Right cardiac atrium (tissue), 5 donors: ENCODE measurements at places on chromosomes 16 and 17. TPM values are rescaled to one million over a fixed set of nuclear protein-coding genes. Genes with fewer than 3 reads are reported as not detected.

Gene CX3CL1
- polyA plus RNA-seq, result 22.9 TPM

Gene CCDC200
- polyA plus RNA-seq, result 0.16 TPM

Gene CES1
- 59.6 TPM for polyA plus RNA-seq

Gene ATP2A1
- 0.11 TPM for polyA plus RNA-seq

Gene C1QTNF8
- polyA plus RNA-seq, result 0.05 TPM

Gene PABPN1L
- polyA plus RNA-seq, result not detected

- DNase-seq, result no peak
Measured at GRCh38 chr16:67613808-67614207, 31.1 kb upstream of the CARMIL2 start.

GRCh38 chr16:67284699-67285646 lies 5.6 kb downstream of the PLEKHG4 start:
- peak; percentile 78 for DNase-seq

DNA sequence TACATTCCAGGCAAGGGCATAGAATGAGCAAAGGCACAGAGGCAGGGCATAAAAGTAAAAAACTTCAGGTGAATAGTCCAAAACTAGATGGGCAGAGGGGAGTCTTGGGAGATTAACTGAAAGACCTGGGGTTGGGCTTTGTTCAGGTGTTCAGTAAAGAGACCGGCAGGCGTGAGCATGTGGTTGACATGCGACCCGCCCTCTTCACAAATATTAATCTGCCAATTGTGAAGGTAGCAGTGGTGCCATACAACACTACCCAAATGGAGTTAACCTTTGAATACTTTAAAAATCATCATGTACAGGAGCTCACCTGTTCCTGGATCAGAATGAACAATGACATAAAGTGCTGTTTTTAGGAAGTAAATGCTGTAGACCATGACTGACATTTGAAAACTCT lies 225.5 kb downstream of the LGALS9B start:
- no peak for DNase-seq

- DNase-seq, result no peak
Measured at GRCh38 chr16:15906439-15906838, 18.0 kb upstream of the CEP20 start.

DNA sequence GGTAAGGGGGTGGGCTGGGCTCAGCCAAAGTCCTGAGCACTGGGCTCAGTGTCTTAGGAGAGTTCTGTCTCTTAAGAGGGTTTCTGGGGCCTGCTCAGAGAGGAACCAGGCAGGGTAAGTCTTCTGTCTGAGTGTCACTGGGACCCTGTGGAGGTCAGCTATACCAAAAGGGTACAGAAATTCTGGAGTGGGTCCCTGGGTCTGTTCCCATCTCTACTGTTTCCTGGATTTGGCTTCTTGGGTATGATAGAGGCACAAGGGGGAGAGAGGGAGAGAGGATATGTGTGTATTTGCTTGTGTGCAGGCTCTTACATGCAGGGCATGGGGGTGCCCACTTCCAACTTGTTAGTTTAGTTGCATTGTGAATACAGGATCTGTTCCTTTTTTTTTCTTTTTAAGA lies 1.6 kb downstream of the E2F4 start:
- DNase-seq, result no peak

DNA sequence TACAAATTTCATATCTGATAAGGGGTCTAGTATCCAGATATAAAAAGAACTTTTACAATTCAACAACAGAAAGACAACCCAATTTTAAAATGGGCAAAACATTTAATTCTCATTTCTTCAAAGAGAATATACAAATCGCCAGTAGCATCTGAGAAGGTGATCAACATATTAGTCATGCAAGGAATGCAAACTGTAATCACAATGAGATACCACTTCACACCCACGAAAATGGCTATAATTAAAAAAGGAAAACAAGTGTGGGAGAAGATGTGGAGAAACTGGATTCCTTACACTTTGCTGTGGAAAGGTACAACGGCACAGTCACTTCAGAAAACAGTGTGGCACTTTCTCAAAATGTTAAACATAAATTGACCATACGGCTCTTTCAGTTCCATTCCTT lies 168.2 kb downstream of the VPS53 start:
- no peak for DNase-seq

- no peak for DNase-seq
Measured at GRCh38 chr16:86079255-86079885, 180.4 kb downstream of the IRF8 start.

GRCh38 chr17:21282231-21282630 lies 2.3 kb upstream of the MAP2K3 start:
- no peak for DNase-seq

- no peak for DNase-seq
Measured at GRCh38 chr17:8025176-8025911, 13.5 kb upstream of the ALOX15B start.

DNA sequence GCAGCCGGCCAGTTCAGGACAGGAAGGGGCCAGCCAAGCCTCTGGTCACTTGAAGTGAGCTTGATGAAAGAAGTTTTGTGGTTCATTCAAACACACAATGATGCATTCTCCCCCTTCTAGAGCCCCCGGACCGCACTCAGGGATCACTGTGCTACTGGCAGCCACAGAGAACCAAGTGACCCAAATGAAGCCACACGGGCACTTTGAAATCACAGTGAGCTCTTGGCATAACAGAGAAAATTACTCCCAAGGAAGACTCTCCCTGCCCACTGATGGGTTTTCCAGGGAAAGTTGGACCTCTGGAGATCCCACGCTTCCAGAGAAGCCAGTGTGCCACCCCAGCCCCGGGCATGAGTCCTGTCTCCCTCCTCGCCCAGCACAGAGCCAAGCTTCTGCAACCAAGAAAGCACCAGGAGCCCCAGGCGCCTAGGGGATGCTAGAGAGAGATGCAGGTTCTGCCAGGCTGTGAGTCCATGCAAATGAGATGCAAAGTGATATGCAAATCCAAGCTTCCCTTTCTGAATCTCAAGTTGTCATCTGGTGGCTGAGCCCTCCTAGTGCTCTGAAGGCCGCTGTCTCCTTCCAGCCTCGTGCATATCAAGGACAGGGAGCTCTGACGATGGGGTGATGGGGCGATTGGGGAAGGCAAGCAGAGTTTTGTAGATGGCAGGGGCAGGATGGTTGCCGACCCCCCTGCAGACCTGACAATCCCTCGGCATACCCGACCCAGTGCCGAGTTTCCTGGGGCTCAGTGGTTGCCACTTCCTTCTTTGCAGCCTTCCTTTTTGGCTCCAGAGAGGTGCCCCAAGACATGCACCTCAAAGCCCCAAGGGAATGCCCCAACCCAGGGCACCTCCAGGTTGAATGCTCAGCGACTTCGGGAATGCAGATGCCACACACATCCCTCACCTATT lies 59.7 kb upstream of the TNRC6C start:
- DNase-seq, result no peak

DNA sequence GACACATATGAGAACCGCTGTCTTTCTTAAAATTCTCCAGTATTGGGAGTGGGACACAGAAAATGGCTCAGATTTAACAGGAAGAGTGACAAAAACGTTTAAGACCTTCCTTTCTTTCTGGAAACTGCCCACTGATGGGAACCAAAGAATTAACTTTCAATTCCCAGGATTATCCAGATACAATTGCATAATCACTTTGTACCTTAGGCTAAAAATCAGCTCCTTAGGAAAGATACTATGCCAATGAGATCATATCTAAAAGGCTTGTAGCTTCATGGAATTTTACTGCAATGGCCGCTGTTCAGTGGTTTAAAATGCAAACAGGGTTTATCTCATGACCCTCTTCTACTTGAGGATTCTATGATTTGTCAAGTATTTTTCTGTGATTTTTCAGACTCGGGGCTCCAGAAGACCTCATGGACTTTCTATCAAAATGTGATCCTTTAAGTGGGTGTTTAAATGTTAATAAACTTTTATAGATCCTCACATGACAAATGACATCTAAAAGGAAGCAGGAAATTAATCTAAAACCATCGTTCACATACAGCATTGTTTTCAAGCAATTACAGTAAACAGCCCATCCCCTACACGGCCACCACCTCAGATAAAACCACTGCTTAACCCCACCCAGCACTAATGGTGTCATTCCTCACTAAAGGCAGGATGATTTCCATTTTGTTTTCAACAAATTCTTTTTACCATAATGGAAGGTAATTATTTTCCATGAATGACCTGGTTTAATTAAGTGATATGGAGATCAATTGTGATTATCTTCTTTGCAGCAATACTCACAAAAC lies 31.6 kb upstream of the ERN1 start:
- no peak for DNase-seq

- DNase-seq, result no peak
Measured at GRCh38 chr17:17810895-17811248, 25.9 kb downstream of the SREBF1 start.

DNA sequence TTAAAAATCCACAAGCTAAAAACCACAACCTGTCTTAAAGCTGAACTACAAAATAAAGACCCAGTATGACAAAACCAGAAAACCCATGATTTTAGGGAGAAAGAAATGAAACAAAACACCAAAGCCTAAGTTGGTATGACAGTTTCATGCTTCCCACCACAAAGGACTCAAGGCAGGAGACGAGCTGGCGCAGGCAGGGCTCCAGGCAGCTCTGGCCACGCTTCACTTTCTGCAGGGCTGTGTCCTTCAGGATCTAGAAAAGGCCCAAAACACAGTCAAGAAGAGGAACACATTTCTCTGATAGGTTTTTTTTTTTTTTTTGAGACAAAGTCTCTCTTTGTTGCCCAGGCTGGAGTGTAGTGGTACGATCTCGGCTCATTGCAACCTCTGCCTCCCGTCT lies 75.3 kb downstream of the WDR59 start:
- no peak for DNase-seq
